Type B pancreatic cell (in vitro differentiated cells): ENCODE measurements at places on chromosomes 16 and 17. TPM values are rescaled to one million over a fixed set of nuclear protein-coding genes. Genes with fewer than 3 reads are reported as not detected.

GRCh38 chr16:68041783-68042182 lies 18.7 kb downstream of the DUS2 start:
- no peaks in the 10 kb centered on the region for H3K4me1 ChIP-seq
- H3K27me3 ChIP-seq = no peaks in the 10 kb centered on the region
- no peak for DNase-seq
- peaks cover 10% of the 10 kb centered on the region for H3K36me3 ChIP-seq
- H3K4me3 ChIP-seq = no peak overlapping the region
- no peak overlapping the region for H3K27ac ChIP-seq

- H3K27ac ChIP-seq = no peak overlapping the region
- peaks cover 46% of the 10 kb centered on the region for H3K27me3 ChIP-seq
- peaks cover 17% of the 10 kb centered on the region for H3K4me1 ChIP-seq
- peaks cover 3% of the 10 kb centered on the region for H3K36me3 ChIP-seq
- H3K4me3 ChIP-seq = peak overlapping the region; percentile 70
Observed at GRCh38 chr17:74840989-74841666, 18.6 kb downstream of the GRIN2C start.

DNA sequence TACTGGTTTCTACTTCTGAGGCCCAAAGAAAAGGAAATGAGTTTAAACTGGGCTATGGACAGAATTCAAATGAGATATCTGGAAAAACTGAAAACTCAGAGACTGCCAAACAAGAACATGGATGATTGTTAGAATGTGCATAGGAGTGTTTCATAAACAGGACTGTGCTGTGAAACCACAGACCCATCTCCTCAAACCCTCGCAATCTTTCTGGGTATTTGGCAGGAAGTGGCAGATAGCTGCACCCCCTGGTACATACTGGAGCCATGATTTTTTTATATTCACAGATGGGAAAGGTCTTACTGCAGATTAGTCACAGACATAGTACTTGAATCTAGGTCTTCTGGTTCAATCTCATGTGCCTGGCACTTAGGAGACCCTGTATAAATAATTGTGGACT lies 145.0 kb downstream of the CCDC182 start:
- H3K4me3 ChIP-seq = no peak overlapping the region
- peaks cover 15% of the 10 kb centered on the region for H3K36me3 ChIP-seq
- H3K27me3 ChIP-seq = no peaks in the 10 kb centered on the region

The FBXO39 gene
- 0.26 TPM in 1 of 2 replicates, not detected in the other for total RNA-seq

The OMG gene
- not detected in 2 replicates for total RNA-seq
